ENCODE measurements at places on chromosomes 7 and 10.

DNA sequence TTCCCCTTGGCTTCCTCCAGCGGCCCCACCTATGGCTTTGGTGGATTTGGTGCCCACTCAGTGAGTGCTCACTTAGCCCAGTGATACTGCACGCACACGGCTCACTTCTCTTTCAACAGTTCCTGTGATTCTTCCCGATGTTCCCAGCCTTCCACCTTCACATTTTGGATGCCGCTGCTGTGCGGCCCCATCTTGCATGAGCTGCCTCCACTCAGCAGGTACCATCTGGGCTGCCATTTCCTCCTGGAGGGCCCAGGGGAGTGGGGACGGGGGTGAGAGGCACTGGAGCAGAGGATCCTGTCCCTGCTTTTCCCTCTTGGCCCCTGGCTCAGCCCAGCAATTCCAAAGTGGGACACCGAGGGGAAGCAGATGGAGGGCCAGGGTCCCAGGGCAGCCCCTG lies 323.3 kb upstream of the ZNF32 start:
- DNase-seq, result no peak

GRCh38 chr7:157887400-157887799 lies 550.6 kb downstream of the DNAJB6 start:
- DNase-seq, result no peak

DNA sequence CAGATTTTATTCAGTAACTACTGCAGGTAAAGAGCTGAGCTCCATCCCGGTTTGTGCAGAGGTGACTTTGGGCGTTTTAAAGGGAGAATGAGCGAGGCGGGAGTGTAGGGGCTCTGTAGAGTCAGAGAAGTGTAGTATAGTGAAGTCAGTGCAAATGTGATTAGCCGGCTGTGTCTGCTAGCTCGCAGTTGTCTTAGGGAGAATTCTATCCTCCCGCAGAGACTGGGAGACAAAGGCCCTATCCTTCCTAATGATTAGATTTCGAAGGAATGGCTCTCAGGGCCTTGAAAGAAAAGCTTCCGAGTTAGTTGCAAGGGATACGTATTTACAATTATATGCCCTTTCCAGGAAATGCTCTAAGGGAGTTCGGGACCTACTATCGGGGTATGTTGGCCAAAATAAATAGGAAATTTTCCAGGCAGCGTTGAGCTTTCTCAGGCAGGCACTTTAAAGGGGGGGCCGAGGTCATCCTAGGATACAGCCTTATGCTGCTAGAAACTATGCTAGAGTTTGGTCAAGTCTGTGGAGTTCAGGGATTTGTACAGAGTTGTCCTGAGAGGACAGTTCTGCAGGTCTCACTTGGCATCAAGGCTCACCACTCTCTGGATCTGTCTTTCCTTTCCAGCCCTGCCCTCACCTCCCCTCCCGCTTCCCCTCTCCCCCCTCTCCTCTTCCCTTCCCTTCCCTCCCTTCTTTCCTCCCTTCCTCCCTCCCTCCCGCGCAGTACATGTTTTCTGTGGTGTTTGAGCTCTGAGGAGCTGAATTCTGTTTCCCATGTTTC lies 825 bp downstream of the MRPL32 start:
- DNase-seq, result no peak

DNA sequence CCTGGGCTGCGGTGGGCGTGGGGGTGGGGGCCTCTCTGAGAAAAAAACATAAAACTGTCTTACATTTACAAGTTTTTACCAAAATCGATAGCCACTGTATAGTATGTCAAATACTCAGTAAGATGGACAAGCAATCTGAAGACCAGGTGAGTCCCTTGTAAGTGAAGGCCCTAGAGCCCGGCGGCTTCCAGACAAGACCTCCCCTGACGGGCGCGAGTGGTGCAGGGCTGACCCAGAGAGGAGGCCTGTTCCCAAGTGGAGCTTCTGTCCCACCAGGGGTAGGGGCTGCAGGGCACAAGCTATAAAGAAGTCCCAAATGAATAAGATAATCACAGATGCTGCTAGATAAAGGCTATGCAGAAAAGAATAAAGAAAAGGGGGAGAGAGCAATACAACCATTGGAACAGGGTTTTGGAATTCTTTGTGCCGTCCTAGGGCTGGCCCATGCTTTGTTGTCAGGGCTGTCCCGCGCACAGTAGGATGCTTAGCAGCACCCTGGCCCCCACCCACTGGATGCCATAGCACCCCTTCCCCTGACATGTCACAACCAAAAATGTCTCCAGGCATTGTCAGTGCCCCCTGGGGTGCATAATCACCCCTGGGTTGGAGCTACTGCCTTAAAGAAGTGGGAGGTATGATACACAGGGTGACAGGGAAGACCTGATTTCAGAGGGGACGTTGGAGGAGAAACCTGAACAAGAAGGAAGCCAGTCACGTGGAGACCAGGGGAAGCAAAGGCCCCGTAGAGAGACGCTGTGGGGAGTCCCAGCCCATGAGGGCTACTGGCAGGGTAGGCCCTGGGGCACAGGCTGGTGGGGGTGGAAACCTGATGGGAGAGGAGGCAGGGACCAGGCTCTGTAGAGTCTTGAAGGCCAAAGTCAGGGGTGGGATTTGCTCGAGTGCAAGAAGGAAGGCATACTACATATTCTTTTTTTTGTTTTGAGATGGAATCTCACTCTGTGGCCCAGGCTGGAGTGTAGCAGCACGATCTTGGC lies 43.1 kb downstream of the CHST15 start:
- no peak for DNase-seq

DNA sequence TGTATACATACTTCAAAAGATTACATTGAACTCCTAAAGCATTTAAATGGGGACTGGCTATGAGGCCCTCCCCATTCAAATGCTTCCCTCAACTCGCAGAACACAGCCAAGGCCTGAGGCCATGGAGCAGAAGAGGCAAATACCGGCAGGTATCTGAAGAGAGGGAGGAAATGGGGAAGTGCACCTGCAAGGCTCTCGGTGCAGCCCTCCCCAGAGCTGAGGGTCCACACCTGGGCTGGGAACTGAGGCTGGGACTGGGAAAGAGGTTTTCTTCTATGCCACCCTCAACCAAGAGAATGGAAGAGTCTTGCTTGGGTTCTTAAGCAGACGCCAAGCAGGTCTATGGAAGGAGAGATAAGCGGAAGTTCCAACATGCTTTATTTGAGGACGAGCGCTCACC lies 13.0 kb upstream of the CYREN start:
- peak; percentile 9 for DNase-seq

DNA sequence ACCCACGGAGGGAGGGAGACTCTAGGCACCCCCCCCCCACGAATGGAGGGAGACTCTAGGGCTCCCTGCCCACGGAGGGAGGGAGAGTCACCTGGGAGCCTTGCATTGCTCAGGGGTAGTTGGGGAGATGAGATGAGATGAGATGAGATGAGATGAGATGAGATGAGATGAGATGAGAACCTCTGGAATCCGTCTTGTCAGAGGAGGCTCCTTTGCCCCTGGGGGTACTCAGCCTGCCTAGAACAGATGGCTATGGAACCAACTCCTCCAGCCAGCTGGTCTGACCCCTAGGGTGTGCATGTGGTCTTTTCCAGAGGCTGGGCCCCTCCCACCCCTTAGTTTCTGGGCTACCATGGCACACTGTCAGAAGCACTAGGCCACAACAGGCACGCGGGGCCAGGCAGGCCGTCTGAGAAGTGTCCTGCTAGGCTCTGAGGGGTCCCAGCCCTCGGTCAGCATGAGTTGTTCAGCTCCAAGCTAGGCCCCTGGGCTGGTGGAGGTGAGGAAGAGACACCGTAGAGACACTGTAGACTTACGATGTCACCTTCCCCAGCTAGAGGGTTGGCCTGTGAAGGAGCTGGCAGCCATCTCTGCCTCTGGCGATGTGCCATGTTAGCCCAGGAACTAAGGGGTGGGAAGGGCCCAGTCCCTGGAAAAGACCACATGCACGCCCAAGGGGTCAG lies 8.8 kb downstream of the TSPAN15 start:
- DNase-seq, result no peak

- DNase-seq, result no peak
Measured at GRCh38 chr10:62560201-62560819, 186.1 kb downstream of the ZNF365 start.

- no peak for DNase-seq
Measured at GRCh38 chr7:143181349-143181748, 1.9 kb upstream of the TAS2R39 start.

DNA sequence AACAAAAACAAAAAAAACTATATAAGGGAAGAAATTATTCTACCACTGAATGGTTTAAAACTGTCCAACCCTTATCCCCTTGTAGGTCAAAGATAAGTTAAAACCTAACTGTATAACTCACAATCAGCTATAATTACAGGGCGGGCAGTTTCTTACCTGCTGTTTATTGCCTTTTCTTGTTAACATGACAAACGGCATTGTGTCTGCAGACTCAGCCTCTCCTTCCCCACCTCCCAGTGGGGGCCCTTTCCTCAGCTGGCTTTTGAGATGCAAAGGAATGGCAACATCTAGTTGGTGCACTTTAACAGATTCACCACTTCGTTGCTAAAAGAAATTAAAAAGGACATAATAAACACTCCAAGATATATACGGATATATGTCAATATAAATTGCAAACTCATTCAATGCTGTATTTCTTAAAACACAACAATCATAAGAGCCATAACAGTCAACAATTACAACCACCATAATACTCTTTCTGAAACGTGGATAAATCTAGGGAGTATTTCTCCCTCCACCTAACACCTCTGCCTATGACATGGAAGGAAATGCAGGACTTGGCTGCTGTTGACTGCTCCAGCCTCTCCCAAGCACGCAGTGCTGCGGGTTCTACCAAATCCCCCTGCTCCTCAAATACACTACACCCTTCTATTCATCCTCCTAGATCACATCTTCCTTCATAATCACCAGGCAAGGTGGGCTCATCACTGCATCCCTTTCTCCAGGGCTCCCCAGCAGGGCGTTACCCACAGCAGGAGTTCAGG lies 106.0 kb downstream of the UPF2 start:
- DNase-seq, result no peak

DNA sequence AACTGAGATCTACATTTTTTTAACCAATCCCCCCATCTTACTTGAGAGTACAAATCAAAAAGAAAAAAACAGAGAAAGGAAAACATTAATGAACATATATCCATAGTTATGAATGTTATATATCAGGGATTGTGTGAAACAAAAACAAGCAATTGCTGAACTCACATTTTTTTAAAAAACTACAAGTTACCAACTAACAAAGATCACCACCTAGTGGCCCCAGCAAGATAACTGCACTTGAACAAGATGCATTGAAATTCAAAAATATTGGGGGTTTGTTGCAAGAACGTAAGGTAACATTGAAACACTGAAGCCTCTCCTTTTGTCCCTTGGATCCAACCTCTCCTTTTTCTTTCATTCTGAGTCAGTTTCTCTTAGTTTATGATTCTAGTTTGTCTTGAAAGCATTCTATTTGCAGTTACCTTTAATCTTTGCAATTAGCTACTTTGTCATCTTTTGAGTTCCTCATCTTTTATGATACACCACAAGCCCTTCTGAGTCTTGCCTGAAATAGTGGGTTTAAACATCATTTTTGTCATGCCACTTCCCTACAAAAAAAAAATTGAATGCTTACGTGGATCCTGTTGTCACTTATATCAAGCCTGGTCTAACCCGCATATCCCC lies 87.3 kb upstream of the TES start:
- DNase-seq, result no peak

- no peak for DNase-seq
Measured at GRCh38 chr10:84783386-84783785, 455.0 kb downstream of the CCSER2 start.

DNA sequence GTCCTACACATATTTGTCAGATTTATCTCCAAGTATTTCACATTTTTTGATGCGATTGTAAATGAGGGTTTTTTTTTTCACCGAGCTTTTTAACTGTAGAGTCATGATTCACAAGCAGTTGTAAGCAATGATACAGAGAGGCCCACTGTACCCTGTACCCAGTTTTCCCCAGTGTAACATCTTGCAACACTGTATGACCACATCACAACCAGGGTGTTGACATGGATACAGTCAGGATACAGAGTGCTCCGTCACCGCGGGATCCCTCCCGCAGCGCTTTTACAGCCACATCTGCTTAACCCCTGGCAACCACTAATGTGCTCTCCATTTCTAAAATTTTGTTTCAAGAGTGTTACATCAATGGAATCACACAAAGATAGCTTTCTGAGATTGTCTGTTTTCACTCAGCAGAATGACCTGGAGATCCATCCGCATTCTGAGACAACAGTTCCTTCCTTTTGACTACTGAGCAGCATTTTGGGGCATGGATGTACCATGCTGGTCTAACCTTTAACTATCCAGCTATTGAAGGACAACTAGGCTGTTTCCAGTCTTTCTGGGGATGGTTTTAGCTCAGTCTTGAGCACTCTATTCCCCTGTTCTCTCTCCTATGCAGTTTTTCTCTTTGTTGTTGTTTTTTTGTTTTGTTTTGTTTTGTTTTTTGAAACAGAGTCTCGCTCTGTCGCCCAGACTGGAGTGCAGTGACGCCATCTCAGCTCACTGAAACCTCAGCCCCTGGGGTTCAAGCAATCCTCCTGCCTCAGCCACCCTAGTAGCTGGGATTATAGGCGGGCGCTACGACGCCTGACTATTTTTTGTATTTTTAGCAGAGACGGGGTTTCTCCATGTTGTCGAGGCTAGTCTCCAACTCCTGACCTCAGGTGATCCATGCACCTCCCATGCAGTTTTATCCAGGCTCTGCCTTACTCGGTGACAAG lies 25.9 kb downstream of the GPRIN2 start:
- no peak for DNase-seq

DNA sequence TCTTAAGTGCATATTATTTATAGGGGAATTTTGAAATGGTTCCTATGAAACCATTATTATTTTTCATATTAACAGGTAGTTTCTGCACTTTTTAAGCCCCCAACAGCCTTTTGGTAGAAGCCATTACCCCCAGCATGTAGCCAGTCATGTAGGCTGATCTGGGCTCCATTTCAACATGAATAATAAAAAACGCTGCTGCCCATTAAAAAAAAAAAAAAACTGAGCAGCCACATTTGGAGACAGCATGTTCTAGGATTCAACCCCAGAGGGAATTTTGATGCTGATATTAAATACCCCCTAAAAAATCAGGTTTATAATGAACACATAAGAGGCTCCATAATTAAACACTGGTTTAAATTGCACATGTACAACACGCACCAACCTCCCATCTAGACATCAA lies 181.3 kb downstream of the RTKN2 start:
- DNase-seq, result no peak

DNA sequence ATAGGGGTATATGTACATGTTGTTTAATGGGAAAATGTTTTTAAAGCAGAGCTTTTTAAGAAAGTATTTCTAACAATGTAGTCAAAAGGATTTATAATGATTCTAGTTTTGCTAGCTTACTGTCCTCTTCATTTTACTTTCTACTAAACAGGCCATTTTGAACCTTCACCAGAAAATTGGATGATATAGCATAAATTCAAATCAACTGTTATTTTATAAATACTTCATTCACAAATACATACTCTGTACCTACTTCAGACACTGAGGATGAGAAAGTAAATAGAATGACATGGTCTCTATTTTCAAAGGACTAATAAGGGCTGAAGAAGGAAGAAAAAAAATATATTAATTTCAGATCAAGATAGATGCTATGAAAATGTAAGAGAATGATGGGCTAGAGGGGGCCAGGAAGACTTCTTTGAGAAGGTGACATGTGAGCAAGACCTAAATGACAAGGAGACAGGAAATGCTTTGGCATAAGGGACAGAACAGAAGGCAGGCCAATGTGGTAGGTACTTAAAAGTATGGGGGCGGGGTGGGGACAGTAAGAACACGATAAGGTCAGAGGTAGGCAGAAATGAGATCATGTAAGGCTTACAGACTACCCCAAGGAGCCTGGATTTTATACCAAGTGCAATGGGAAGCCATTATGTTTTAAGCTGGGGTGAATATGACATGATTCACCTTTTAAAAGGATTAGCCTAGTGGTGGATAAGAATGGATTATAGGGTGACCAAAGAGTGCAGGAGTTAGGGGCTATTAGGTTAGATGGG lies 5.2 kb downstream of the NAMPT start:
- peak; percentile 66 for DNase-seq
